ENCODE measurements at places on chromosomes 16 and 17.

- no peak for DNase-seq
Observed at GRCh38 chr17:14372905-14373613, 72.2 kb downstream of the HS3ST3B1 start.

GRCh38 chr16:27722892-27723450 lies 173.0 kb downstream of the KATNIP start:
- no peak for DNase-seq

- no peak for DNase-seq
Observed at GRCh38 chr16:50756473-50756872, 14.6 kb downstream of the CYLD start.

GRCh38 chr17:41178843-41179616 lies 1.0 kb upstream of the KRTAP4-2 start:
- no peak for DNase-seq

- no peak for DNase-seq
Observed at GRCh38 chr16:54780266-54780665, 150.4 kb upstream of the IRX5 start.

GRCh38 chr16:46757339-46758050 lies 9.4 kb upstream of the MYLK3 start:
- no peak for DNase-seq

DNA sequence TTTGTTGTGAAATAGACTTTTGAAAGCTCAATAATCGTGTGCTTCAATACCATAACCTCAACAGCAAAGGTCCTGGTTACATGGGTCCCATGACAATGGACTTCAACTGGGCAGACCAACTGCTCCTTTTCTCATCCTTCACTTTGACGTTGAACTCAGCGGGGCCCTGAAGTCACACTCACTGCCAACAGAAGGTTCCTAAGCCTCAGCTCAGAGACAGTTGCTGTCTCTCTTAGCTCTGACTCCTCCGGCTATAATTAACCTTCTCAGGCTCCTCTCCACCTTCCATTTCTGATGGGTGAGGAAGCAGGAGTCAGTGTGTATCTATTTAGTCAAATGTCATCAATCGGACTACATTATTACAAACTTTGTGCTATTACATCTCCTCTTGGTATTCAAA lies 23.8 kb downstream of the MPP3 start:
- no peak for DNase-seq

GRCh38 chr17:30253312-30253711 lies 17.8 kb upstream of the SLC6A4 start:
- no peak for DNase-seq

DNA sequence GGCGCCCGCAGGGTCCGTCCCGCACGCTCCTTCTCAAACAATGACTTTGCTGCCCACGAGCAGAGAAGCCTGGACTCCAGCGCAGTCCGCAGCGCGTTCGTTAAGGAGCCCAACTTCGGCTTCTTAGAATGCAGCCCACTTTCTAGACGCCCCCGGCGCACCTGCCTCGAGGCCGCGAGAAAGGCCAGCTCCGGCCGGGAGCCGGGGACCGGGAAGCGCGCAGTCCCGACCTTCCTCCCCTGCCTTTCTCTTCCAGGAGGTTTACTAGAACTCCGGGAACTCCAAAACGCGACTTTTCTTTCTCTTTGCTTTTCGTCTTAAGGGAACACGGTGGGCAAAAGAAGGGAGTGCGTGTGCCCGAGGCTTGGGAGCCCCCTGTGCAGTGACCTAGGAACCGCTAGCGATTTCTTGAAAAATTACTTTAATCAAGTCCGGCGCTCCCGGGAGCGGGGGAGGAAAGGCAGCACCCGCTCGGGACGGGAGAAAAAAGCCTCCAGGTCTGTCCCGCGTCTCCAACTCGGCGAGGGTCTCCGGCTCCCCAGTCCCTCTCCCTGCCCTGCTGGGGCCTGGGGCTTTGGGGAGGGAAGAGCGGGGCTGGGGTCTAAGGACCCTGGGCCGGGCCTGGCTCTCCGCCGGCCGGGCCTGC lies 2.6 kb downstream of the HNF1B start:
- DNase-seq = no peak

- no peak for DNase-seq
Observed at GRCh38 chr17:65311261-65311660, 174.1 kb downstream of the RGS9 start.

DNA sequence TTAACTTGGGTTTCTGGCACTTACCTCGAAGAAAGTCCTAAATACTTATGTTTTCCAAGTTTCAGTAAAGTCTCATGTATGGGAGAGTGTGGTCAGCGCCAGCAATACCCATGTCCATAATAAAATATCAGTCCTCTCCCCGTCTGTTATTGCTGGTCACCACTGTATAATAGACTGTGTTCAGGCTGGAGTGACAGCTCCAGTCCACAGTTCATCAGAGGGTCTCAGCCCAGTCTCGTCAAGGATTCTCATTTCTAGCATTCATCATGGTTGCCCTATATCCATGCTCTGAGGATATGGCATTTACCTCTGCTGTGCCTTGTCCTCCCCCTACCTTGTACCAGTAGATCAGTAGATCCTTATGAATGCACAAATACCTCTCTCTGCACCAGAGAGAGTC lies 384.5 kb downstream of the NPIPA7 start:
- DNase-seq = no peak

Measured in stimulated activated CD4-positive, alpha-beta T cell treated with anti-CD3 and anti-CD28 coated beads, TNF-alpha, amount 100 ng/mL, for 1 hour (primary cell).